Stimulated activated CD4-positive, alpha-beta T cell treated with anti-CD3 and anti-CD28 coated beads, Interleukin-2, amount 100 ng/mL, for 24 hours (primary cell): ENCODE measurements at places on chromosomes 2 and 18.

GRCh38 chr2:61177727-61178549 is 15.9 kb downstream of the C2orf74 start:
- peak; percentile 51 for DNase-seq

DNA sequence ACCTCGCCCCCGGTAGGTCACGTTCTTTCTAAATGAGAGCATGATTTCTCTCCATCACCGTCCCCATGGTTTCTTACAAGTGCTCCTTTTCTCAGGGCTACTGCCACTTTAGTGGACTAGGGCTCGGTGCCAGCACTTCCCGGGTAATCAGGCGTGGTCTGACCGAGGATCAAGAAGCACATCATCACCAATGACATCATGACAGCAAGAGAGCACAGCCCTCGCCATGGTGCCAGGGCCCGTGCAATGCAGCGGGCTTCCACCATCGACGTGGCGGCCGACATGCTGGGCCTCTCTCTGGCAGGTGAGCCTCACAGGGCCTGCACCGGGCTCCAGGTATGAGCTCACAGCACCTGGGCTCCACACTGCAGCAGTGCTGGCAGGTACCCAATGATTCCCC is 75.2 kb downstream of the INPP4A start:
- no peak for DNase-seq

DNA sequence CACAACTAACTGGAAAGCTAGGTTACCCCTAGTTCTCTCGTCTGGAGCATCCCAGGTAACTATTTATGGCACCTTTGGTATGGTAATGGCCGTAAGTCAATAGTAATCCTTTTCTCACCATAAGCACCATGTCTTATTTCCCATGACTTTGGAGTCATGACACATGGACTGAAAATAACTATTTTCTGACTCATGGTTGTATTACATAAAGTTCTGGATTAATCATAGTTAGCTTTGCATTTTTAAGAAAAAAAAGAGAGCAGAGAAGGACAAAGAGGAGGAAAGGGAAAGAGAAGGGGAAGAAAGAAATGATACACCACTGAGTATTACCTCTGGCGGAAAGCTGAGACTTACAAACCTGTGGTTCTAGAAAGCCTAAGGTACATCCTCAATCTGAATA is 99.3 kb downstream of the BIN1 start:
- no peak for DNase-seq

GRCh38 chr2:134244587-134244986 is 9.3 kb upstream of the MGAT5 start:
- DNase-seq = no peak

DNA sequence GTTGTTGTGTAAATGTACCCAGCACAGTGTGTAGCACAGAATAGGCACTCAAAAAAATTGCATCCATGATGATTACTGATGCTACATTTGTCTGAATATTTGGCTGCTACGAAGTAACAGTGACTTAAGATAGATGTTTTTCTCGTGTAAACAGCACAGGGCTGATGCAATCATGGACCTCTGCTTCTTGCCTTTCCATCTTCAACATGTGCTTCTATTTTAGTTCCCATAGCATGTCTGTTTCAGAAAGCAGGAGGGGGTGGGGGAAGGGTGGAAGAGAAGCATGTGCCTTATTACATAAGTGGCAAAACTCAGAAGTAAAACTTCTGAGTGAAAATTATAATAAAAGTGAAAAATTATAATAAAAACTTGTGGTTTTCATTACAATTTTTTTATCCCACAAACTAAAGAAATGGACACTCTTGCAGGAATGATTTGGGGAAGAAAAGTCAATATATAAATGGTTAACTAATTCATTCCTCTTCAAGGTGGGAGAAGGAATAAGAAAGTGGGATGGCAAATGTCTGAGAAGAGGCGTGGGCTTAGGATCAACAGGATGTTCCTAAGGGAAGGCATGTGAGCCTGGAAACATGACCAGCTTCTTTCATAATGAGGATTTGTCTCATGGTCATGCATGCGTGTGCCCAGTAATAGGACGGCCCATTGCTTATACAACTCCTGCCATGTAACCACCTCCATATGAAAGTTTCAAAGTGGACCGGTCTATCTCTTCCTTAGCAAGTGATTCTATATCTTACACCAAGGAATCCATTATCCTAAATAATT is 27.2 kb downstream of the CCBE1 start:
- DNase-seq = no peak

- no peak for DNase-seq
These were observed 2115.3 kb upstream of the PIK3C3 start for GRCh38 chr18:39839782-39840181.

DNA sequence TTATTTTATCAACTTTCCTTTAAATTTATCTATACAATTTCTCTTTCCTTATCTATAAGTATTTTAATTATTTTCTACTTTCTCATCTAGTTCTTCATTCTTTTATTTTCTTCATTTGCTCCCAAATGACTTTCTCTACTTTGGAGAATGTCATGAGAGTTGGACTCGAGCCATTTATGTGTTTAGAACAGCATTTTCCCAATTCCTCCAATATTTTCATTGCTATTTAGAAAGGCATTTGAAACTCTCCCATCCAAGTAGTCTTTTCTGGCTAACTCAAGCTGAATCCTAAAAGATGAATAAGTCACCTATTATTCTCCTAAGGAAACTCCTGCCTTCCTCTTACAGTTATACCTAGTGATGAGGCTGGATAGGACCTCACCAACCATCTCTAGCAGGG is 15.8 kb upstream of the FEZ2 start:
- DNase-seq = no peak

GRCh38 chr2:24490181-24490689 is 819 bp upstream of the NCOA1 start:
- DNase-seq = peak; percentile 21
